ENCODE measurements at places on chromosomes 12 and 14. TPM values are rescaled to one million over a fixed set of nuclear protein-coding genes. Genes with fewer than 3 reads are reported as not detected.

The TTC9 gene
- polyA plus RNA-seq: 0.06 TPM

The MSRB3 gene
- 20.0 TPM for polyA plus RNA-seq

The LIN7A gene
- polyA plus RNA-seq: 1.6 TPM

DNA sequence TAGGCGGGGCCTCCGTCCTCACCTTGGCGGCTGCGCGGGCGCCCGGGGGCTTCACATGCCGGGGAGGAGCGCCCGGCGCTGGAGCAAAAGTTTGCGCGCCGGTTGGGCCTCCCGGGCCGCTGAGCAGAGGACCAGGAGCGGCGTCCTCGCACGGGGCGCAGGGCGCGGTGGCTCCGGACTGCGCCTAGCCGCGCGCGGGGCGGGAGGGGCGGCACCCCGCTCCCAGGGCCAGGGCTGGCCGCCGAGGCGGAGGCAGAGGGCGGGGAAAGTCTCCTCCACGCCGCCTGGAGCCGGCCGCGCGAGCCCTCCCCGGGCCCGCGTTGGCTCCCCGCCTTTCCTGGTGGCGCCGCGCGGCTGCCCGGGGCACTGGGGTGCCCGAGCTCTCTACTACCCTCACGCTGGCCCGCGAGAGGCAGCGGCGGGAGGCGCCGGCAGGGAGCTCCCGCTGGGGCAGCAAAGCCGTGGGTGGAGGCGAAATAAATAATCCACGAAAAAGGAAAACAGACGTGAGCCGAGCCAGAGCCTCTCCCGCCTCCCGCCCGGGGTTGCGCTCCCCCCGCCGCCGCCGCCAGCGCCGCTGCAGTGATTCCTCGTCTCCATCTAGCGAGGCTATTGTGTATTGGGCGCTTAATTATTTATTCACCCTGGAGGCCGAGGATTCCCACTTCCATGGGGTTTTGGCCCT, 400 bp upstream of the PRIMA1 start:
- no peaks in the 10 kb centered on the region for H3K4me1 ChIP-seq
- no peaks in the 10 kb centered on the region for H3K36me3 ChIP-seq
- H3K4me3 ChIP-seq: no peak overlapping the region
- DNase-seq: no peak

DNA sequence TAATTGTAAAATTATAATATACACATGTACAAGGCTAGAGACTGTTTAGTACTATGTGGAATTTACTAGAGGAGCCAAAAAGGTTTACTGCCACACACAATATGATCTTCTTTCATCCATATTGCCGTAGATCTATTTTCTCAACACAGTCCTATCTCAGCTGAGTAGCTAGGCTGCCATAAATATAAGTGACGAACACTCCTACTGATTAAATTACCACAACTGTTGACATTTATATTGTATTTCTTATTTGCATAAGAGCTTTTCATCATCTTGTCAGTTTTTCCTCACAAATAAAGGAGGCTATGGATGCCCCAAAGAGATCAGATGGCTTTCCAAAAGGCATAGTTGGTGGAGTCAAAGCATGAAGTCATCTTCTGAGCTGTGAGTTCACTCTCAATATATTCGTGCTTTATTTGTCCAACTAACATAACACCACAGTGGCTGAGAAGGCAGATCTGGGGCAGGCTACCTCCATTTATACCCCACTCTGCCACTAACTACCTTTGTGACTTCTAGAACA, 78.6 kb downstream of the CCDC59 start:
- no peaks in the 10 kb centered on the region for H3K27me3 ChIP-seq
- H3K27ac ChIP-seq: no peak overlapping the region
- no peaks in the 10 kb centered on the region for H3K4me1 ChIP-seq
- H3K4me3 ChIP-seq: no peak overlapping the region
- H3K36me3 ChIP-seq: no peaks in the 10 kb centered on the region

DNA sequence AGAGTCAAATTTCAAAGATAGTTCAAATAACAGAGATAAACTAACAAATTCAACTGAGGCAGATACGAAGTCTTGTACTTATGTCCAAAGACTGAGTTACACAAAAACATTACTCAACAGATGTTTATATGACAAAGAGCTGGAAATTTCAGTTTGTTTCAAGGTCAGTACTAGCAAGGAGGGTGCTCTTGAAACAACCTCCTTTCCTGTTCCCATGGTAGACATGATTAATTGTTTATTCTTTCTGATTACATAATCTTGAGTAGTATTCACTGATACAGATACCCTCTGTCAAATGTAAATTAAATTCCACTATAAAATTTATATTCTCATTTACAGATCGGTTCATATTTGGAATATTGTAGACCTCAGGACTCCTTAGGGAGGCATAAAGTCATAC, 23.4 kb downstream of the TSPAN8 start:
- H3K4me1 ChIP-seq: peaks cover 3% of the 10 kb centered on the region
- H3K27ac ChIP-seq: no peak overlapping the region
- no peaks in the 10 kb centered on the region for H3K27me3 ChIP-seq
- no peaks in the 10 kb centered on the region for H3K36me3 ChIP-seq
- DNase-seq: peak; percentile 15

- no peak overlapping the region for H3K4me3 ChIP-seq
- no peaks in the 10 kb centered on the region for H3K36me3 ChIP-seq
- H3K27ac ChIP-seq: no peak overlapping the region
- H3K27me3 ChIP-seq: no peaks in the 10 kb centered on the region
These were observed 266.3 kb upstream of the DIO2 start for GRCh38 chr14:80477388-80478160.

- H3K4me1 ChIP-seq: peaks cover 10% of the 10 kb centered on the region
- no peak overlapping the region for H3K27ac ChIP-seq
- DNase-seq: no peak
- no peaks in the 10 kb centered on the region for H3K27me3 ChIP-seq
- peaks cover 3% of the 10 kb centered on the region for H3K36me3 ChIP-seq
These were observed 97.6 kb downstream of the TGFB3 start for GRCh38 chr14:75884198-75884611.

- peaks cover 2% of the 10 kb centered on the region for H3K36me3 ChIP-seq
- H3K27me3 ChIP-seq: no peaks in the 10 kb centered on the region
- H3K4me3 ChIP-seq: no peak overlapping the region
- DNase-seq: no peak
These were observed 81.0 kb downstream of the ETV6 start for GRCh38 chr12:11730299-11731041.

All from endothelial cell of umbilical vein (primary cell).